Right cardiac atrium (tissue), 5 donors: ENCODE measurements at places on chromosomes 5 and 9.

DNA sequence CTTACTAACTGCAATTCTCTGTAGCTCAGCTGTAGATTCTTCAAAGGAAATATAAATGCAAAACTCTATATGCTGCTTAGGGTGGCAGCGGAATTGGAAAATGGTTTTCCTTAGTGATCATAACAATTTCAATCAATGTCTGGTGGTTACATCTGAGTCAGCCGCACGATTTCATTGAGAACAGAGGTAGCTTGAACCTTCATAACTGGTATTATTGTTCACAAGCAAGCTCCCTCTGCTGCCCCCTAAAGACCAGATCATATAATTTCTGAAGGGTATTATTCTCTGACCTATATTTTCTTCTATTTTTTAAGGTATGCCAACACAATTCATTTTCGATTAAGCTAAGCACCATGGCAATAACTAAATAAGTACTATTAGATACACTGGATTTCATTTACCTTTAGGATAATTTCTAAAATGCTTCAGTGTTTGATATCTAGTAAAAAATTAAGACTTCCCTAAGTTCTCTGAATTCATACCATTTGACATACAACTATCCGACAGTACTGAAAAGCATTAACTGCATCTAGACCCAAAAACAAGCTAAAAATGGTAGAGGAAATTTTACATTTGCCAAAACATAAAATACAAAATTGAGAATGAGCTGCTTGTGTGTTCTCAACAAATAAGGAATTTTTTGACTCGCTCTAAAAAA lies 181.1 kb upstream of the SPEF2 start:
- no peak for DNase-seq

GRCh38 chr5:77812926-77813589 lies 36.9 kb upstream of the TBCA start:
- DNase-seq = no peak

- DNase-seq = no peak
Observed at GRCh38 chr9:100170085-100170484, 71.0 kb downstream of the INVS start.

DNA sequence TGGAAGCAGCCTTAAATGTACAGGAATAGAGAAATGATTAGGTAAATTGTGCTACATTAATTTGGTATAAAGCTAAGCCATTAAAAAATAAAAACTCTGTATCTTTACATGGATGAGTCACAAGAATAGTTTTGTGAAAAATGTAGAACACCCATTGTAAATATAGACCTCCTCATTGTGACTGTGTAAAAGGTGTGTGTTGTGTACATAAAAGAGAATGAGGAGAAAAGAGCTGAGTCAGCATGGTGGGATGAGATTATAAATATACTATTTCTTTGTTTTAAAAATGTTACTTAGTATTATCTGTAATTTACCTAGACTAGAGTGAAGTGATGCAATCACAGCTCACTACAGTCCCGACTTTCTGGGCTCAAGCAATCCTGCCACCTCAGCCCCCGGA lies 250.5 kb downstream of the KIAA0825 start:
- no peak for DNase-seq

DNA sequence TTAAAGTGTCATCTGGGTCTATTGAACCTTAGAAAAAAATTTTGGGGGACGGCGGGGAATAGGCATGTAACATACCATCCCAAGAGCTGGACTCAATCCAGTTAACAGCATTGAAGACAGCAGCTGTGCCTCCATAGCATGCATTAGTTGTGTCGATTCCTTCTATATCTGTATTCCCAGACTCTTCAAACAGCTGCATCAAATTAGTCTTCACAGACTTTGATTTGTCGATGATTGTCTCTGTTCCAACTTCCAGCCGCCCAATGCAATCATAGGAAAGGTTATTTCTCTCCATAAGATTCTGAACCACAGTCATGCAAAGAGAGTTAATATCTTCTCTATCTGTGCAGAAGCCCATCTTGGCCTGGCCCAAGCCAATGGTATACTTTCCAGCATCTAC lies 14.8 kb downstream of the HMGCS1 start:
- DNase-seq = no peak

- peak; percentile 79 for DNase-seq
Observed at GRCh38 chr9:128191406-128192046, at the start of gene CIZ1. CIZ1 (minus strand) TSS chr9:128191572; CDS start chr9:128190857, 715 bp downstream.

GRCh38 chr9:14349447-14350348 lies 35.8 kb upstream of the NFIB start:
- no peak for DNase-seq

DNA sequence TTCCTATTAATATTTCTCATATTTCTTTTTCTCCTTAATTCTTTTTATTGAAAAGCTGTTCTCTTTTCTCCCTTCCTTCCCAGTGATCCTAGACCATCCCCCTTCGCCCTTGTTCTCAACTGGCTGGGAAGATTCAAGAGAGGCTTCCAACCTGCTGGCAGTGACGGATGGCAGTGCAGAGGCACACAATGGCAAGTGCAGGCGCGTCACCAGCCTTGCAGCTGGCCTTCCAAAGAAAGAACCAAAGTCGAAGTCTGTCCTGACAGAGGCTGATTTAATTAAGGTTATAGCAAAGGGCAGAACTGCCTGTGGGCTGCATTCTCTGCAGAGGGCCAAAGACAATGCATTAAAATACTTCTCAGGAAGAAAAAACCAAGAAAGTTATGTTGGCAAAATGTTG lies 7.4 kb downstream of the CEMIP2 start:
- no peak for DNase-seq

DNA sequence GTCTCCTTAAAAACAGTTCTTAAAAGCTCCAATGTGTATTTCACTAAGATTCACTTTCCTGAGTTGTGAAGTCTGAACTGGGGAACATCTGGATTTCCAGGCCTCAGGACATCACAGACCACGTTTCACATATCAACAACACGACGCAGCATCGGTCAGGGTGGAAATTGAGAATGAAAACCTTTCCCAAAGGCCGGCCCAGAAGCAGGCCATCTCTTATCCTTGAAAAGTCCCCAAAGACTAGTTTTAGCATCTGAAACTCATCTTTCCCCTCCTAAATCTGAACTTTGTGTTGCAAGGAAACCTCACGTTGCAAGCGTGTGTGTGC lies 96.4 kb upstream of the COL5A1 start:
- no peak for DNase-seq

DNA sequence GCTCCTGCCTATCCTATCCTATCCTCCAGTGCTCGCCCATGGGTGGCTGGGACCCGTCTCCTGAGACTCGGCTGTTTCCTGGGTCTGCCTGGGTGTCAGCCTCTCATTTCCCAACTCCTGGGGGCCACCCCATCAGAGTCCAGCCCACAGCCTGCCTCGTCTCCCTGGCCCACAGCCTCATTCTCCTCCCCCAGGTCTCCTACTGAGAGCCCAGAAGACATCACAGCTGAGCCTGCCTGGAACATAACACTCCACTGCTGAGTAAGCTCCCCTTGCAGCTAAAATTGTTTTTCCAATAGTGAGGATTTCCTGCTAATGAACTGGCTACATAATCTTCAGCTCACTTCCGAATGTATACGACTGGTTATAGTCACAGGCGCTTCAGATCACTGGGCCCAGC lies 95.3 kb downstream of the TTLL11 start:
- no peak for DNase-seq

DNA sequence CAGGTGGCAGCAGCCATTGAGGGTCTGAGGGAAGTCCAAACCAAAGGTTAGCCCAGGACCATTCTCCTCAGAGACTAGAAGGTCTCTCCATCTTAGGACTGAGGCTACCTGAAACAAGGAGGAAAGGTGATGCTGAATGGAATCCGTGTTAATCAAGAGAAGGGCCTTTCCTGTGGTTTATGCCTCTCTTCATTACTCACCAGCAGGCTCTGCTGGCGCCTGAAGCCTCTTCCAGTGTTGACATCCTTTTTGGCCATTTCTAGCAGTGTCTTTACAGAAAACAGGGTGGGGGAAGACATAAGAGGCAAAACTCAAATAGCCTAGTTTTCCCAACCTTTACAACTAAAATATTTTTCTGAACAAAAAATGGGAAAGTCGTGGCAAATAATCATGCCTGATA lies 98.0 kb downstream of the ENC1 start:
- no peak for DNase-seq

- no peak for DNase-seq
Observed at GRCh38 chr5:174982485-174982884, 258.1 kb downstream of the MSX2 start.

GRCh38 chr9:6410633-6411032 lies 2.4 kb upstream of the UHRF2 start:
- no peak for DNase-seq

- DNase-seq = no peak
Observed at GRCh38 chr5:41927604-41928003, 2.5 kb downstream of the FBXO4 start.

- DNase-seq = no peak
Observed at GRCh38 chr5:103624675-103625074, 62.1 kb upstream of the NUDT12 start.

GRCh38 chr5:9765419-9766140 lies 135.4 kb upstream of the TAS2R1 start:
- no peak for DNase-seq

DNA sequence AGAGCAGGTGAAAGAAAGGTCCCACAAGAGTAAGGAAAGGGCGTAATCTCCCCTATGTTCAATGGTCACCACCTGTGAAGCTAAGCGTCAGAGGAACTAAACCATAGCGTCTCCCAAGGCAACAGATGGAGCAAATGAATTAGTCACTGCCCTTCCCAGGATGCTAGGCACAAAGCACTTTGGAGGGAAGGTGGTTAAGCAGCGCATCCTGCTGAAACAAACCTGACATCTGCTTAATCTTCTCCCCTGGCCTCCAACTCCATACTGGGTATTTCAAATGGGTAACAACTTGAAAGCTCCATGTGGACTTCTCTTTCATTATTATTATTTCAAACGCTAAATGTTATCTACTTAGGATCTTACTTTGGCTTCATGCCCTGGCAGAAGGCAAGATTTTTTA lies 227.3 kb downstream of the MLLT3 start:
- no peak for DNase-seq

DNA sequence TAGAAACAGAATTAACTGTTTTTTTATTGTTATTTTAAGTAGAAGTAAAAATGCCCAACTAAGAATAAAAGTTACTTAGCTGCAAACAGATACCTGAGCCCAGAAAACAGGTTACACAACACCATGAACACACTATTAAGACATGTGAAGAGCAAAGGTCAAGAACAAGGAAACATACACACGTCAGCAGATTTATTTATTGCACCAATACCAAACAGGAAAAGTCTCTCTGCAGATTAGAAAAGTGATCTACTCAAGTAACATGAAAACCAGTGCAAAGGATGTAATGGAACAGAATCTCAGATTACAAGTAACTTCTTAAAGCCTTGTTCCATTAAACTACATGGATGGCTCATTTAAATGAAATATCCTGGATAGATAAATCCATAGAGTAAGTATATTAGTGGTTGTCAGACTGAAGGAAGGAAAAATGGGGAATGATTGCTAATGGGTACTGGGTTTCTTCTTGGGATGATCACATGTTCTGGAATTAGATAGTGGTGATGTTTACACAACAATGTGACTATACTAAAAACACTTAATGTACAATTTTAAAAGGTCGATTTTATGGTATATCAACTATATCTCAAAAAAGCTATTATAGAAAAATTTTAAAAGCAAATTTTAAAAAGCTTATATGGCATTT lies 6.1 kb downstream of the SAR1B start:
- DNase-seq = no peak

GRCh38 chr9:84121991-84122523 lies 141.5 kb downstream of the RMI1 start:
- no peak for DNase-seq

- no peak for DNase-seq
Observed at GRCh38 chr9:74645007-74645639, 148.0 kb downstream of the RORB start.

GRCh38 chr9:115373710-115374045 lies 255.7 kb upstream of the TNC start:
- no peak for DNase-seq

DNA sequence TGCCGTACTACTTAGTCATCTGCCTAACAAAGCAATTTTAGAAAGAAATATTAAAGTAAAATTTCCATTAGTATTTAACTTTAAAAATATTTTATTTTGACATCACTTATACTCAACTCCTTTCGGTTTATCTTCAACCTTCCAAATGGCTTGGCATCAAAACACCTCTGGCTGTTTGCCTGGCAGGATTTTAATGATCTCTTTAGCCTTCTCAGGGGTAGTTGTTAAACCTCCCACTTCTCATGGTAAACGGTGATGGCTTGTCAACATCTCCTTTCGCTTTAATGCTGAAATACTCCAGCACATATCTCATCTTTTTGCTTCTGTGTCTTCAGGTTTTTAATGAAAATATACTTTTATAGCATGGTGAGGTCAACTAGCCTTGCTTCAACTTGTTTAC lies 747.1 kb downstream of the CETN3 start:
- DNase-seq = no peak

DNA sequence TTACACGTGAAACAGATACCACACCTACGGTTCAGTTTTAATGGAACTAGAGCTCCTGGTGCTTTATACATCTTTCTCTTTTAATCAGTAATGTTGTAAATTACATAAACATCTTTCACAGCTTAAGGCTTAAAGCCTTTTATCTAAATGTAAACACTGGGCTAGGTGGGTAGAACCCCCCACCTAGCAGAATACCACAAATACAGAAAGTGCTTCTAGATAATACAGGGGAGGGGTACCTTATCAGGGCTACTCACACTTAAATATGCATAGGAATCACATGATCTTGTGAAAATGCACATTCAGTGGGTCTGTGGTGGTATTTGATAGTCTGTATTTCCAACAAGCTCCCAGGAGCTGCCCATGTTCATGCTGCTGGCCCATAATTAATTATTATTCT lies 256.4 kb upstream of the TARS1 start:
- no peak for DNase-seq

DNA sequence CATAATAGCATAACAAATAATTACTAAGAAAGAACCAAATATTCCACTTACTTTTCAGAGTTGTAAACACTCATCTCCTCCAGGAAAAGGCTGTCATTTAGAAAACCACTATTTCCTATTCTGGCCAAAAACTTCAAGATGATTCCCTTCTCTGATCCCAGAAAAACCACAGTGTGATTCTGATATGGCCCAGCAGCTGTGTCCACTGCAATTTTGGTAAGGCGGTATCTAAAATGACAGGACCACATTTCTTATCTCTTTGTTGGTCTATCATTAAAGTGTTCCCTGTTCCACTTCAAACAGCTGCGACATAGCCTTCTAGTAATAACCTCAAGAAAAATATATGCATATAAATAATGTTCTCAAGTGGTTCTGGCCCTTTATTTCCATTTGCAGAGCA lies 96.1 kb downstream of the SEMA6A start:
- DNase-seq = no peak

DNA sequence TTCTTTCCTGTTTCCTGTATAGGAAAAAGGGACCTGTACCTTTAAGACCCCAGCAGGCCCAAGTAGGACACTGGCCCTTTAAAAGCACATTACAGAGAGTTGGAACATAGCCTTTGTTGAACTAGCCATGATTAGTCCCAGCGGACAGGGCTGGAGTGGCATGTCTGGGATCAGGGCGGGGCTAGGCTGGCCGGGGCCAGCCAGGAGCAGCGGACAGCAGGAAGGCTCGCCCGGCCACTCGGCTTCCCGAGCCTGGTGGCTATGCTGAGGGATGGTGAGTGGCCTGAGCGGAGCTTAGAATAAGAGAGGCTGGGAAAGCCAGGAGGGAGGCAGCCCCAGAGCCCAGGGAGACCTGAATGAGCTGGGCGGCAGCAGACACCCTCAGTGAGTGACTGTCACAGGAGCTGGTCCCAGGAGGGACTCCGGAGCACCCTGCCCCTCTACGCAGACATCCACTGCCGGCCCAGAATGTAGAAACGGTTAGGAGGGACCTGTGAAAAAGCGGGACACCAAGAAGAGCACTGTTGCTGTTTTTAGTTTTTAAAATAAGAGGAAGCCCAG lies 92.1 kb downstream of the DAB2IP start:
- DNase-seq = peak; percentile 94

GRCh38 chr9:125431741-125432271 lies 170.2 kb downstream of the GAPVD1 start:
- peak; percentile 34 for DNase-seq
